Smooth muscle cell of the brain vasculature (primary cell): ENCODE measurements at places on chromosomes 4 and X.

- DNase-seq: no peak
Observed at GRCh38 chr4:4841156-4841555, 18.3 kb upstream of the MSX1 start.

- no peak for DNase-seq
Observed at GRCh38 chr4:81421346-81422218, 50.1 kb downstream of the RASGEF1B start.

DNA sequence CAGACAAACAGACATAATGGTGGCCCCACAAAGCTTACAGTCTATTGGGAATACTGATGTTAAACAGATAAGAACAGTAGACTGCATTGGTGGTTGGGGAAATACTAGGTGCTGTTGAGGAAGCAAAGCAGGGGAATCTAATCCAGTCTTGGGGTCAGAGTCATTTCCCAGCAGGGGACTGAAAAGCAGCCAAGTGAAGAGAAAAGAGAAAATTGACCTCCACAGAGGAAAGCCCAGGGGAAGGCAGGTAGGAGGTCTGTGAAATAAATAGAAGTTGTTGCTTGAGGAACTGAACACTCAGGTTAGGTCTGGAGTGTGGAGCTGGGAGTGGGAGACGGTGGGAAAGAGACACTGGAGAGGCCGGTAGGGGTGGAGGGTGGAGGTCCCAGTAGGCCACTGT is 33.0 kb upstream of the LEF1 start:
- no peak for DNase-seq

DNA sequence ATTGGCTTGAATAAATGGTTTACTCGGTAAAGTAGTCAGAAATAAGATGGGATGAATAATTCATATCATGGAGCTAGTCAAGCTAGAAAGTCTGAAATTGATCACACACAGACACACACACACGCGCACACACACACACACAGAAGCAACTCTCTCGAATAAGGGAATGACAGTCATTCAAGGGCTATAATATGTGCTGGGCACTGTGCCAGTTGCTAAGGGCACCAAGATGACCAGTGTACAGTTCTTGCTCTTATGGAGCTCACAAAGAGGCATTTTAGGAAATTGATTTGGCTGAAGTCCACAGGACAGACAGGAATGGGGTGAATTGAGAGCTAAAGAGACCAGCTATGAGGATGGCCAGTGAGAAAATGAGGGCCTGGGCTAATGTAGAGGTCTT is 34.2 kb upstream of the SH3D19 start:
- DNase-seq: no peak

- DNase-seq: no peak
Observed at GRCh38 chr4:136927172-136927571, 605.1 kb downstream of the PCDH18 start.

GRCh38 chr4:184358521-184359232 is 115.7 kb downstream of the IRF2 start:
- DNase-seq: no peak

DNA sequence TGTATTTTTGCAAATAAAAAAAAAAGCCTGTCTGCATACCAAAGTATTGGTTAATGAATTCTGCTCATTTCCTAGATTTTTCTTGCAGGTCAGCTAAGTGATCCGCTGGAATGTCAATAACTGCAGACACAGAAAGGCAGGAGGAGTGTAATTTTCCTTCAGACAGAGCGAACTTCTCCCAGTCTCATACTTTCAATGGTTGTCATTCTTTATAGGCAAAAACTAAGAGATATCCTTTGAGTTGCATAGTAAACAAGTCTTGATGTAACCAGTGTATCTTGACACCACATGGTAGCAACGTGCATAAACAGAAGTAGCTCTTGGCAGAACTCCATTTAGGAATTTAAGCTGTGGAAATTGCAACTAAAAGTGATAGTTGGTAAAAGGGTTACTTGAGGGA is 8.2 kb downstream of the CAPN6 start:
- no peak for DNase-seq

DNA sequence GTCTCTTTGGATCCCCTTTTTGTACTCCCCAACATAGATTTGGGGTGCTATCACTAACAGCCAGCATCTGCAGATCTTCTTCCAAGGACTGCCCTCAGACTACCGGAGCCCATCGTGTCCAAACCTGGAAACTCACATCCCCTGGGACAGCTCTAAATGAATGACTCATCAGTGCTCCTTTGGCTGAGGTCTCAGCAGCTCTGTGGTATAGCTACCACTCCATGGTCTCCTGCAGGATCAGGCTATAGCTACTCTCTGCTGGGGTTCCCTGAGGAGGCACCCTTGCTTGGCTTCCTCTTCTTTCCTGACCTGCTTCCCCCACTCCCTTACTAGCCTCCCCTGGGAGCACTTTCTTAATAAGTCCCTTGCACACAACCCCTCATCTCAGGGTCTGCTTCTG is 97.5 kb upstream of the PRPS2 start:
- DNase-seq: no peak

DNA sequence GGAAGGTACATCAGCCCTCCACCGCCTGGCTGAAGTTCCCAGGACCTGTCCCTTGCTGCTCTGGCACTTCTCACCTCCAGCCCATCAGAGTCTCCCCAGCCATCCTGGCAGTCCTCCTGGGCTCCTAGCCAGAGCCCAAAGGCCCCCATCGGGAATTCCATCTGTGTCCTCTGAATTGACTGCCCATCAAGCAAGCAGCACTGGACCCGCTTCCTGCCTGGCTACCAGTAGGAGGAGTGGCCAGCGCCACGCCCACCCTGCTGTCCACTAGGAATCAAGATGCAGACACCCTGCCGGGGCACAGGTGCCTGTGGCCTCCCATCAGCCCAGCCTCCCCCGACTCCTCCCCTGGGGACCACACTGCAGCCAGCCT is 47.2 kb downstream of the C4orf50 start:
- DNase-seq: no peak

GRCh38 chrX:79167462-79167861 is 23.0 kb downstream of the GPR174 start:
- no peak for DNase-seq

- DNase-seq: no peak
Observed at GRCh38 chrX:133307637-133308498, 89.7 kb upstream of the TFDP3 start.

DNA sequence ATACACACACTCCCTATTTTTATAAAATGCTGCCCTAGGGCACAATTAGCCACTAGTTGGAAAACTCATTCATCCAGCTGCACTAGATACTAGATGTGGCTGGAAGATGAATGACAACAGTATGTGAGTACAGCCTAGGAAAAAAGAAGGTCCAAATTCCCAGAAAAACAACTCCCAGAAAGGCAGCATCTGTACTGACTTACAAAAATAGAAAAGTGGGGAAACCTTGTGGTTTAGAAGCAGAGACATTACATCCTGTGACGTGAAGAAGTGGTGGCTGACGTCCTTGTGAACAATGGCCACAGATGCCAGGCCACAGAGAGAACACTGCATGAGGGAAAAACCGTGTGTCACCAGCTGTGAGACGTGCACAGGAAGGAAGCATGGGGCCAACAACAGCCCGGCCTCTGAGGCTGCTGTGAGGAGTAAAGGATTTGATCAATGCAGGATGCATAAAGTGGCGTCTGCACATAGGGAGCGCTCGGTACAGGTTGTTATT is 81.2 kb downstream of the SPRY1 start:
- no peak for DNase-seq

- DNase-seq: no peak
Observed at GRCh38 chr4:4321951-4322688, 32.1 kb downstream of the ZBTB49 start.

DNA sequence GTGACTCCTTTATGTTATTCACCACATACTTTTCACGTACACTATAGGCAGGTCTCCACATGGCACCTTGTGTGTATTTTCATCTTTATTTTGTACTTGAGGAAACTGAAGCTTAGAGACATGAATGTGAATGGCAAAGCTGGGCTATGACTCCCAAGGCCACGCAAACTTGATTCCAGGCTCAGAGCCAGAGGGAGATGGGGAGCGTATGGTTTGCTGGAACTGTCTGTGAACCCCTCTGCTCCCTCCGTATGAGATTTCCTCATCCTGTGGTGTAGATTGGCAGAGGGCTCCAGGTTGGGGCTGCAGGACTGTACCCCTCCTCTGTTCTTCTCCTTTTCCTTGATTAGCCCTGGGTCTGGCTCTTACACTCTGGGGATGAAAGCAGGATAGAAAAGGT is 16.1 kb upstream of the STARD8 start:
- no peak for DNase-seq
